NCI-H226 (cell line): ENCODE measurements at places on chromosomes 12 and 14.
A peak's percentile ranks its signal among the peaks of the same experiment; 100 is the strongest.

DNA sequence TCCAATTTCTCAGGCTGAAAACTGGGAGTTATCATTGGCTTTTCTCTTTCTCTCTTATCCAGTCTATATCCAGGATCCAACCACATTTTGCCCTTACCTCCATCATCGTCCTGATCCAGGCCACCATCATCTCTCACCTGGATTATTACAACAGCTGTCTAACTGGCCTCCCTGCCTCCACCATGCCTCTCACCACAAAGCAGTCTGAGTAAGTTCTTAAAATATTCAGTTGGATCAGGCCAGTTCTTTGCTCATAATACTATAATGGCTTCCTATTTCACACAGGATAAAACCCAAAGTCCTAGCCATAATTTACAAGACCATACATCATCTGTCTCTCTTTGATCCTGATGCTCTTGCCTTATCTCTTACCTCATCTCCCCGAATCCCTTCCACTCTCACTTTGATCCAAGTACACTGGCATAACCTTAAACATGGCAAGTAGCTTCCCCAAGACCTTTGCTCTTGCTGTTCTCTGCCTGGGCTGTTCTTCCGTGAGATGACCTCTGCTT, 133.4 kb upstream of the RAP1B start:
- peak; percentile 11 for DNase-seq

DNA sequence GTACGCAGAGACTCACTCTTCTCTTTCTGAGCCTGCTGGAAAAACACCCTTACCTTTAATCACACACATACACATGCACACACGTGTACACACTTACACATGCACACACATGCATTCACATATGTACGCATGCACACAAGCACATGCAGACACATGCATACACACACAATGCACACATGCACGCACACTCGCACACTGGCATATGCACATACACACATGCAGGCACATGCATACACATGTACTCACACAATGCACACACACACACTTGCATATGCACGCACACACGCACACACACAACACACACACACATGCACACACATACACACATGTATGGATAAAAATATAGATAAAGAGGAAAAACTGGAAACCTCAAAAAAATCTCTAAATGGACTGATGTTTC, 249.0 kb downstream of the GLT1D1 start:
- no peak for DNase-seq

- DNase-seq: no peak
Measured at GRCh38 chr12:45098766-45099165, 47.9 kb upstream of the DBX2 start.

DNA sequence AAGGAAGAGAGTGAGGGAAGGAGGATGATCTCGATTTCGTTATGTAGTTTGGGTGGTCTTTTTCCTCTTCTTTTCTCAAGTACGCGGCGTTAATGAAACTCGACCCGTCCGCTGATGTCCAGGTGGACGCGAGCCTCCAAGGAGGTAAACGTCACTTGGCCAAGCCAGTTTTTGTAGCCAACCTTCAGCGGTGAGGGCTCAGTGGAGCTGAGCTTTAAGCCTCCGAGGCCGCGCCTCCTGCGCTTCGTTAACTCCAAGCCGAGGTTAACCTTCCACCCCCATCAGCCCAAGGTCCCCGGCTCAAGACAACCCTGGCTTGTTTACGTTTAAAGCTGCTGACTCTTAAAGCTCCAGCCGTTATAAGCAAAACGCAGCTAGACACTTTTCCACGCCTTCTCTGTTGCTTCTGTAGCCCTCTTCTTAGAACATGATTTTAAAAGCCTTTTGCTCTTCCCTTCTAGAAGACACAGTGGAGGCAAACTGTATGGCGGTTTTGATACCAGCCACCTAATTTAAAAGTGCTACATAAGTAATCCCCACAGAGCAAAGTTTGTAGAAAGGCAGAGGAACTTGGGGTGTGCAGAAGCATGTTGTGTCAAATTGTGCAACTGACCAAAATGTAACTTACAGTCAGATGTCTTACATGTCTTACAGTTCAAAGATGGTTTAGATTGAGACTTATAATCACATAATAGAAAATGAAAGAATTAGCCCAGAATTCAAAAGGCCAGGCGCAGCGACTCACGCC, 923 bp upstream of the ITPR2 start:
- no peak for DNase-seq

DNA sequence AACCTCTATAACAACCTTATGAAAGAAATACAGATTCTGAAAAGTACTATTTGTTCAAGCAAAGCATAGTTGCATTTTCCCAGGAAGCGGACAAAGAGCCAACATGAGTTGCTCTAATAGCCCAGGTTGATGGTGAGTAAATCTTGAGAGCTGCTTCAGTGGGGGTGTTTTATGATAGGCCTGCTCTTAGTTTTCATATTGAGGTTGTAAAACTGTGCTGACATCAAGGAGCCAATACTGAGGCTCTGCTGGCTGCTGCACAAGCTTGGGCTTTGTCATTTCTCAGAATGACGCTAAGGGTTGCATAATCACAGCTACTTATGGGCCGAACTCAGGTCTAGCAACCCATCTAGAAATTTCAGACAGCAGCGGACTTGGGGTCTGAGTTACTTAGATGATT, 11.5 kb downstream of the TBC1D30 start:
- DNase-seq: no peak

- DNase-seq: no peak
Measured at GRCh38 chr12:48572326-48572725, 2.5 kb upstream of the LALBA start.

- no peak for DNase-seq
Measured at GRCh38 chr14:62663456-62663821, 381.8 kb downstream of the KCNH5 start.

- no peak for DNase-seq
Measured at GRCh38 chr12:49976557-49976956, 3.8 kb downstream of the AQP6 start.

- DNase-seq: no peak
Measured at GRCh38 chr12:113439606-113440030, 17.4 kb downstream of the SDSL start.

DNA sequence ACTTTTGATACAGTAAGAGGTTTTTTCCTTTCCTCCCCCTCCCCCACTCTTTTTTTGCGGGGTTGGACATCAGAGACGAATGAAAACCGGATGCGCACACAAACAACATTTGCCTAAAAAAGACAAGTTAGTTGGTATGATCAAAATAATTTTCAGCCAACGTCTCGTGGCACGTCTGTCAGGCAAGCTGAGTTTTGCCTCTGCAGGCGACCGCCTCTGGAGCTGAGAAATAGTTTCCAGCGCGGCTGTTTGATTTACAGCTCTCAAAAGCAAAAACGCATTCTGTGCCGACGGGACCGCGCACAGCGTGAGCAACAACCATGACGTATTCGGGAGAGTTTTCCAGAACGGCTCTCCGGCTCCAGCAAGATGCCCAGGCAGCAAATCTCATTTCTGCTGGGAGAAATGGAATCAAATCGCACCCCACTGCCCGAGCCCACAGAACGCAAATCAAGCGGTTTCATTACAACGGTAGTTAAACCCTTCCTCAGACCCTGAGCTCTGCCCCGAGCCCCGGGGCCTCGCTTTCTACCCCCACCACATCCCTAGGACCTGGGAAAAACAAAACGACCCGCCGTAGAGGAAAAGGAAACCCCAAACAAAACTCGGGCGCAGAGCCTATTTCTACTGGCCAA, 14.2 kb upstream of the CALM1 start:
- DNase-seq: peak; percentile 59

DNA sequence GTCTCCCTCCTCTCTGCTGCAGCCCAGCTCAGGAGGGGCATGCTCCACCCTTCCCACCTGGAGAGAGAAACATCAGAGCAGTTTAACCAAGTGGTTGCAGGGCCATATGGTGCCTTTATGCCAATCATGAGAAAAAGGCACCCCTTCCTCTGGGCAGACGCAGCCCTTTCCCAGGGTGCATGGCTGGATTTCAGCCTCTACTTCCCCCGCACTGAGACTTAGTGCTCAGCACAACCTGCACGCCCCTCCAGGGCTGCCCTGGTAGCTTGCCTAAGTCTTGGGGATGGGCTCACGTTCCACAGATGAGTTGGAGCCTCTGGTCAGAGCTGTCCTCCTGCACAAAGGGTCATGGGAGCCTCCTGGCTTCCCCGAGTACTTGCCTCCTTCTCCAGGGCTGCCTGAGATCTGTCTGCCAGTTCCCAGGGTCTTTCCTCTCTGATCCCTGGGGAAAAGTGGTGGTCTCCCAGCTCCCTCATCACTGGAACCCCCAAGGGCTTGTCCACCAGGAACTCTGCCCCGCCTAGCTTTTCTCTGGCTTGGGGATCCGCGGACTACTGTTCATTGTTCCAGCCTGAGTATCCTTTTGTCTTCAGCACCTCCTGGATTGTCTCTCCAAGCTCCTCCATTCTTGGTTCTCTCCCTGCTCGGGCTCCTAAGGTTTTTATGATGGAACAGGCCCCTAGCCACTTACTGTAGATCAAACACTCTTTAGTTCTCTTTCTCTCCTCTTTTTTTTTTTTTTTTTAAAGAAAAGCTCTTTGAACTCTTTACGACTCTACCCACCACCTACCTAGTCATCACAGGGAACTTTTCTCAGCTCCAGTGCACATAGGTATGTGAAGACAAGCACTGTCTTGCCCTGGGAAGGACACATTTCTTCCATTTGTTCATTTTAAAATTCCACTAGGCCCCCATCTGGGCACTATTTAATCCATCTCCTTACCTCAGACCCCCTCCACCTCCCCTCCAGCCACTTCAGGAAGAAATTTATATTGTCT, 6.1 kb upstream of the KRT74 start:
- DNase-seq: no peak

GRCh38 chr14:77004711-77005460, 23.6 kb downstream of the IRF2BPL start:
- no peak for DNase-seq

GRCh38 chr14:51442513-51443175, 202.6 kb downstream of the TMX1 start:
- DNase-seq: peak; percentile 97

- DNase-seq: no peak
Measured at GRCh38 chr12:52838609-52839435, 4.7 kb upstream of the KRT79 start.

- DNase-seq: no peak
Measured at GRCh38 chr14:21240417-21240816, 28.8 kb downstream of the HNRNPC start.

DNA sequence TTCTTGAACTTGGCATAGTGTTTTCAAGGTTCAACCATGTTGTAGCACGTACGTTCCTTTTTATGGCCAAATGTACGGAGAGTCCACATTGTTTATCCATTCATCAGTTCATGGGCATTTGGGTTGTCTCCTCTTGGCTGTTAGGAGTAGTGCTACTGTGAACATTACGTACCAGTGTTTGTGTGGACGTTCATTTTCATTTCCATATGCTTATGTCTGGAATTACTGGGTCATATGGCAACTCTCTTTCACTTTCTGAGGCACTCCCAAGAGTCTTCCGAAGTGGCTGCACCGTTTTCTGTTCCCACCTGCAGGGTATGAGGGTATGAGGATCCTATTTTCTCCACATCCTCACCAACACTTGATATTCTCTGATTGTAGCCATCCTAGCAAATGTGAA, 49.1 kb upstream of the TSPAN9 start:
- no peak for DNase-seq

DNA sequence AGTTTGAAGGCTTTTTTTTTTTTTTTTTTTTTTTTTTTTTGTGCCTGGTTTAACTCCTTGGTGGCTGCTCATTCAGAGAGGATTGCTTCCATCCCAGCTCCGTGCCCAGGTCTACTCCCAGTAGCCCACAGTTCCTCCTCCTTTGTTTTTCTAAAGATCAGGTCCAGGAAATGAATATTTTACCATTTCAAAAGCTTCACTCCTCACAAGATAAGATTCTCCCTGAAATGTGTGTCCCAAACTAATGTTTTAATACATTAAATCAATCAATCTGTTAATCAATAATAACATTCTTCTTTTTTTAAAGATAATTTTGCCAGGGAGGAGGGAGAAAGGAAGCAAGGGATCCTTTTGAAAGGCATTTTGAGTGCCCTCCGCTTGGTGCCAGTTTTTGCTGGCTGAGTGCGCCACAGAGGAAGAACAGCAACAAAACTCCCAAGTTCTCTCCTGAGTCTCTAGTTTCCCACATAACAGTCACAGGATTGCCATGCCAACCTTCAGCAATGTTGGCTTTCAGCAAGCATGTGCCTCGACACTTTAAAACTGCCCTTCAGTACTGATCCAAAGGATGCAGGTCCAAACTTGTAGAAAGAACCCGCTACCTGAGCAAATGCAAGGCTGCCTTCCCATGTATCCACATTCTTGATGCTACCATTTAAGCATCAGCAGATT, 99.2 kb downstream of the RMST start:
- DNase-seq: no peak

DNA sequence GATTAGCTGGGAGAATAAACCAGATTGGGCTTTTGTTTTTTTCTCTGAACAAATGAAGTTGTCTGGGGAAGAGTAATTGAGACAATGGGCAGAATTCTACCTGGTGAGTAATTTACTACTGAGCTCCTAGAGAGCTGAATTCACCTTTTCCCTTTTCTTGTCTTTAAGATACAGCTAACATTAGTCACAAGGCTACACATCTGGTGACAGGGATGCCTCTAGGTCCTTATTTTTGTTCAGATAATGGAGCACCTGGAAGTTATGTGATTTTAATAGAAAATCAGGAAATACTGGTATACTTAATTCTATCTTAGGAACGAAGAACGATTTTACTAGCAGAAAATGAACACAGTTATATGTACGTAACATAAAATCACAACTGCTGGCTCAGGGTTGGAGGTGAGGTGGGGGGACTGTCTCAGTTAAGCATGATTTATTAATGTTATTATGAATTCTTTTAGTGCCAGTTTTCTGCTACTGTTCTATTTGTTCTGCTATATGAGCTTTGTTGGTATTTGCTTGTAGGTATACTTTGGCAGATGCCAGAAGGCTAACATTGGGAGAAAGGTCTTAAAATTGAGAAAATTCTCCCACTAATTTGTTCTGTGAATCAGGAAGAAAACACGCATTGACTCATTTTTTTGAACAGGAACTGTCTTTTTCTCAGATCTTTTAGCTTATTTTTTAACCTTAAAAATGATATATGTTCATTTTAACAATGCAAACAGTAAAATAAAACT, 482.7 kb upstream of the RGS6 start:
- DNase-seq: no peak

- no peak for DNase-seq
Measured at GRCh38 chr12:50017641-50018040, 7.7 kb downstream of the RACGAP1 start.

DNA sequence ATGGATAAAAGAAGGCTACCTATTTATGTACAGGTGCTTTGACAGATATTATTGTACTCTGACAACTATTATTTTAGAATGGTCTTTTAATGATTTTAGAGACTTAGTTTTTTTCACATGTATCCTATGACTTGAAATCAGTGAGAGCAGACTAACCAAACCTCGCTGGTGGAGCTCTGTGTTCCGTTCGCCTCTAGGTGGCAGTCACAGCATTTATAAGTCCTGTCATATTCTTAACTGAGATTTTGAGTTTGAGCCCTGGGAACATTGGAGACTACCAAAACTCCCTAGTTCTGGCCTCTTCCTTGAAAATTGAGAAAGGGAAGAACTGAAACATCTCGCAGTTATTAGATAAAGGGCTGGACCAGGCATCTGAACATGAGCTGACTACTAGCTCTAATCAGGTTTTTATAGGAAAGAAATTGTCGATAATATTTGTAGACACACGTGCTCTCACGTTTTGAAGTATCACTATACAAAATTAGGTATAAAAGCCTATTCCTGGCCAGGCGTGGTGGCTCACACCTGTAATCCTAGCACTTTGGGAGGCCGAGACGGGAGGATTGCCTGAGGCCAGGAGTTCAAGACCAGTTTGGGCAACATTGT, 48.3 kb downstream of the TTLL5 start:
- no peak for DNase-seq
